NCI-H226 (cell line): ENCODE measurements at places on chromosomes 4 and X.

GRCh38 chrX:18041656-18042055 lies 179.0 kb downstream of the BEND2 start:
- DNase-seq, result no peak

GRCh38 chrX:153775293-153776119 lies 5.3 kb upstream of the SRPK3 start:
- no peak for DNase-seq

DNA sequence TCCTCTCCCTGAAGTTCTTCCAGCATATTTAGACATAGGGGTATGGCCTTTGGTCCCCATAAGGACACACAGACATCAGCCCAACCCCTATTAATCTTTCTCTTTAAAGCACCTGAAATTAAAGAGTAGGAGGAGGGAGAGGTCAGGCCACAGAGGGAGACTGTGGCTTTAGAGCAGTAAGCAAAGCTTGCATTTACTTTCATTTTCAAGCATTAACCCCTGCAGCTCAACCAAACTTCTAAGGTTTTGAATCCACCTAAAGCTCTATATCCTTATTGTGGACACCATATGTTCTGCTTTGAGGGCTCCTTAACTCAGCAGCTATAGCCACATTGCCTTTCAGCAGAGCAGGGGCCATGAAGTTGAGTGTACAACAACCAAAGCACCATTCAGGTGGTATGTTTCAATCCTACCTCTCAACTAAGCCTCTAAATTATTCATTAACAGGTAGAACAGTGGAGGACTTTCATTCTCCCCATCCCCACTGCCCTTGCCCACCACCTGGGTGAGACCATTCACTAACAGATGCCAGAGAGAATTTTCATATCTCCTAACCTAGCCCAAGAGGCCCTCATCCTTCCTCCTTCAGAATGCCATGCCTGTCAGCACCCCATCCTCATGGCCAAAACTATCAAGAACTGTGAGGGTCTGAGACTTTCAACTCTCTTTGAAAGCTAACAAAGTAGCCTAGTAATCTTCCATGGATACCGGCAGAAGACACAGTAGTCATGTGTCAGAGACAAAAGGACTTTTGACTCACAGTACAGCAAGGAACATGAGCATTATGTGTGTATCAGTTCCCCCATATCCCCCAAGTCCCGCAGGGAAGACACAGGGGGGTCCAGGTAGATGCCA lies 20.8 kb downstream of the LIN54 start:
- DNase-seq, result no peak

GRCh38 chrX:55777596-55777995 lies 60.0 kb downstream of the RRAGB start:
- no peak for DNase-seq

DNA sequence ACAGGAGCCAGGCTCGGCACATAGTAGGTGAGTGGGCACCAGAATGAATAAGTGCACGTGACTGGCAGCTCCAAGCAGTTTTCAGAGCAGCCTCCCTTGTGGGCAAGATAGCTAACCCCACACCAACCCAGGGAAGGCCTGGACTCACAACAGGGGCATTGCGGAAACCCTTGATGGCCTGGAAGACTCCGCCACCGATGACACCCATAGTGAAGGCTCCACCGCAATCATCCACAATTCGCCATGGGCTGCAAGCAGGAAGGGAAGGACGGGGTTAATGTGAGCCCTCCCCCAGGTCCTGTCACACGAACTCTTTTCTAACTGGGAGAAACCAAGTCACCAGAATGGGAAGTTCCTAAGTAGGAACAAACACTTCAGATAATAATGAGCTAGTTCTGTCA lies 957 bp downstream of the TIMM17B start:
- DNase-seq, result no peak

DNA sequence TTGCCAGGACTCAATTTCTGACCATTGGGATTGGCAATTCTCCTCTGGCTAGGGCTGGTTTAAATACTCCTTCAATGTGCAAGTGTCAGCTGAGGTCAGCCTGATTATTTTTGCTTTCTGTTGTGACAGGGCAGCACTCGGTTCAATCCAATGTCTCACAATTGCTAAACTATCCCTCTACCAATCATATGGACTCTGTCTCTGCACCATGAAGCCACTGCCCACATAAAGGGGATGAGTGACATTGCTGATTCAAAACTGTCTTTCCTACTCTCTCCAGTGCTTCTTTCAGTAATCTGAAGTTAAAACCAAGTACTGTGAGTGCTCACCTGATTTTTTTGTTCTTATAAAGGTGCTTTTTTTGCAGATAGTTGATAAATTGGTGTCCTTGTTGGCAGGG lies 1030.7 kb downstream of the GLUD2 start:
- DNase-seq, result no peak

DNA sequence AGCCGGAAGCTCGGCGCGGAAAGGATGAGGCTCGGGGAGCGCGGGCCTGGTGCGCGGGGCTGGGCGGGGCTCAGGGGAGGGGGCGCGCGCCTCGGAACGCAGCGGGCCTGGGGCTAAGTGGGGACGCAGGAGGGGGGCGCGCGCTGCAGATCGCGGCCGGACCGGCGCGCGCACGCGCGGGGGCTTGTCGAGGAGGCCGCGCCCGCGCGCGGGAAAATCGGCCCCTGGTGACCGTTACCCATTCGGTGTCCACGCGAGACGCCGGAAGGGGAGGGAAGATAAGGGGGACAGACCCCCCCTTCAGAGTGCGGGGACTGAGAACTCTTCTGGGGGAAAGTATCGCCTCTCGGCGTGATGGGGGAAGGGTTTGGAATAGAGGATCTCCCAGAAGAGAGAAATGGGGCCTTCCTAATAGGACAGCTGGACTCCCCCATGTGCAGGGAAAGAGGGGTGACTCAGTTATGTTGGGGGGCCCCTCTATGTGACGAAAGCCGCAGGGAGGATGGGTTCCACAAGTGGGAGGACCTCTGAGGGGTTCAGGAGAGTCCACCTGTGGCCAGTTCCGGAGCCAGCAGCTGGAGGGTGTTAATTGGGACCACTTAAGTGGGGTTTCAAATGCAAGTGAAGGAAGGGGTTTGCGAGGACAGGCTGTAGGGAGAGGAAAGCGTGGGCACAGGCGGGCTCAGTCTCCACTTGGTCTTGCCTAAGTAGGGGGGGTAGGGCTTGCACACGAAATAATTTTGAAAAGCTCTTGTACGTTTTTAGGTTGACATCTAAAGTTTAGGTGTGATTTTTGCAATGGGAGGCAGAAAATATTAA lies 584 bp downstream of the SUV39H1 start:
- DNase-seq, result peak; percentile 23

DNA sequence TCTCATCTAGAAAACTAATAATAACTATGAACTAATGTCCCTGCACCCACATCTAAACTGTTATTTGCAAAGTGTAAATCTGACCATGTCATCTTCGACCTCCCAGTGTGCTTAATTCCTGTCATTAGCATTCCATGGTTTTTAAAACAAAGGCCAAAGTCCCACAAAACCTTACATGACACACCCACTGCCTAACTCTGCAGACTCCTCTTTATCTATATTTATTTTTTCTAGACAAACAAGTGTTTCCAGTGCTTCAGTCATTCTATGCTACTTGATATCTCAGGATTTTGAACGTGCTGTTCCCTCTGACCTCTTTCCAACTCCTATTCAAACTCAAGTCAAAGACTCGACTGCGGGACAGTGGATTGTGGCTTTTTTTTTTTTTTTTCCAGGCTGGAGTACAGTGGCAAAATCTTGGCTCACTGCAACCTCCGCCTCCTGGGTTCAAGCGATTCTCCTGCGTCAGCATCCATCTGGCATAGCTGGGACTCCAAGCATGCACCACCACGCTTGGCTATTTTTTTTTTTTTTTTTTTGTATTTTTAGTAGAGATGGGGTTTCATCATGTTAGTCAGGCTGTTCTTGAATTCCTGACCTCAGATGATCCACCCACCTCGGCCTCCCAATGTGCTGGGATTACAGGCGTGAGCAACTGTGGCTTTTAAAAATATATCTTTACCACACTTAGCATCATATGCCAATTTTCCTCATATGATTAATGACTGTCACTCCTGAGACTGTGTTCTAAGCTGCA lies 1511.0 kb downstream of the ARAP2 start:
- no peak for DNase-seq

DNA sequence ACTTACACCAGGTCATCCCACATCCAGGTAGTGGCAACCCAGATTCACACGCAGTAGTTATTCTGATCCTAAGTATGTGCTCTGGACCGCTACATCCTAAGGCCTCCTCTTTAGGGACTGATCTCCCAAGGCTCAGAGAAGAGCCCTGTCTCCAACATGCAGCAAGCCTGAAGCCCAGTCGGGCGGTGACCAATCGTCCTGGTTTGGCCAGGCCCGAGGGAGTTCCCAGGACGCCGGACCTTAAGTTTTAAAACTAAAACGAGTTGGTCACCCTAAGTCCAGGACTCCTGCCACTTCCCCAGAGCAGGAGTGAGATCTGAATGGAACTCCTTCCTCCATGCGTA lies 385 bp downstream of the LYAR start:
- DNase-seq, result no peak

- DNase-seq, result no peak
Observed at GRCh38 chr4:123350191-123350544, 46.4 kb upstream of the SPRY1 start.

GRCh38 chr4:107757864-107758476 lies 37.9 kb upstream of the PAPSS1 start:
- no peak for DNase-seq

- no peak for DNase-seq
Observed at GRCh38 chr4:147984065-147984777, 252.3 kb downstream of the ARHGAP10 start.

- DNase-seq, result no peak
Observed at GRCh38 chr4:73895201-73896175, 26.3 kb downstream of the CXCL1 start.

DNA sequence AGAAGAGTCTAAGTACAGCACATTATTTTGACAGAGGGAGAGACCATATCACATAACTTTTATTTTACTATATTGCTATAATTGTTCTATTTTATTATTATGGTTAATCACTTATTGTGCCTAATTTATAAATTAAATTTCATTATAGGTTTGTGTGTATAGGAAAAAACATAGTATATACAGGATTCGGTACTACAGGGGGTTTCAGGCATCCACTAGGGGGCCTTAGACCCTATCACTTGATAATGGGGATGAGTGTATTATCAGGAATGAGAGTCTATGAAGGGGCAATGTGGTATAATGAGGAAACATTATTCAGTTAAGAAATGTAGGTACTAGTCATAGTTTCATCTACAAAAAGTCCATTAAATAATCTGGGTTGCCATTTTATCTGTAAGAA lies 833.1 kb downstream of the C4orf33 start:
- no peak for DNase-seq

DNA sequence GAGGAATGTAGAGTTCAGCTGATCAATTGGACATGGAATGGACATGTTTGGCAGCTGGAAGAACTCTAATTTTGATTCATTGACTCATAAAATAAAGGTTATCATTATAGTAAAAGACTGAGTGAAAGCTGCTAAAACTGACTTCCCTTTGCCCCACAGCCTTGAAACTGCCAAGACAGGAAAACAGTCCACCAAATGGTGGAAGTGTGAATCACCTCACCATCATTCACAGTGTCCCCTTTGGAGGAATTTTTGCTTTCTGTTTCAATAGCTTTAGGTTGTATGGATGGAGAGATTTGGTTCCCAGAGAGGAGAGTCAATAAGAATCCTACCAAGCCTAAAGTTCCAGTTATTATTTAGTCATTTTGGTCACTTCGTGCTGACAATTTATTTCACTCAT lies 20.8 kb upstream of the FREM3 start:
- DNase-seq, result no peak

- no peak for DNase-seq
Observed at GRCh38 chr4:38461342-38461741, 202.7 kb upstream of the KLF3 start.

DNA sequence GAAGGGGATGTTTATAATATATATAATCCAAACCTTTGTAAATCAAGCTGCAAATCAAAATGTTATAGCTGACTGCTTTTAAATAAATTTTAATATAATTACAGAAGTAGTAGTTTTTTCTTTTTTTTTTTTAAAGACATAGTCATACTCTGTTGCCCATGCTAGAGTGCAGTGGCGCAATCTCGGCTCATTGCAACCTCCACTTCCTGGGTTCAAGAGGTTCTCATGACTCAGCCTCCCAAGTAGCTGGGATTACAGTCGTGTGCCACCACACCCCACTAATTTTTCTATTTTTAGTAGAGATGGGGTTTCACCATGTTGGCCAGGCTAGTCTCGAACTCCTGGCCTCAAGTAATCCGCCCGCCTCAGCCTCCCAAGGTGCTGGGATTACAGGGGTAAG lies 178.7 kb downstream of the FBXW7 start:
- DNase-seq, result peak; percentile 47

- no peak for DNase-seq
Observed at GRCh38 chrX:105173071-105173470, 47.4 kb downstream of the TEX13A start.
